ENCODE measurements at places on chromosomes 12 and 14.

GRCh38 chr14:77529963-77530362 lies 31.3 kb upstream of the ISM2 start:
- DNase-seq: no peak

DNA sequence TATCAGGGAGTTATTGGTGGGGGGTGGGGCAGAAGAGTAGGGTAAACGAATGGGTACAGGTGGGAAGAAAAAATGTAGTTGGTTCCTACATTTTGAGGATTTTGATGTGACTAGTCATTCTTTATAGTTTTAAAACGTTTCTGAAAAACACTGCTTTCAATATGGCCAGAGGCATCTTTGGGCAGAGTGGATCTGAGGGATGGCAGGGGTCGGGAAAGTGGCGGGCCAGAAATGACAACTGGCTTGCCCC lies 527 bp upstream of the ATP23 start:
- no peak for DNase-seq

- no peak for DNase-seq
Measured at GRCh38 chr12:109052097-109052413, 321 bp upstream of the USP30 start.

GRCh38 chr12:24561882-24562770 lies 386.8 kb downstream of the BCAT1 start:
- no peak for DNase-seq

GRCh38 chr12:76544601-76545261 lies 14.8 kb downstream of the OSBPL8 start:
- no peak for DNase-seq

GRCh38 chr14:76219873-76220272 lies 68.2 kb downstream of the GPATCH2L start:
- DNase-seq: no peak

DNA sequence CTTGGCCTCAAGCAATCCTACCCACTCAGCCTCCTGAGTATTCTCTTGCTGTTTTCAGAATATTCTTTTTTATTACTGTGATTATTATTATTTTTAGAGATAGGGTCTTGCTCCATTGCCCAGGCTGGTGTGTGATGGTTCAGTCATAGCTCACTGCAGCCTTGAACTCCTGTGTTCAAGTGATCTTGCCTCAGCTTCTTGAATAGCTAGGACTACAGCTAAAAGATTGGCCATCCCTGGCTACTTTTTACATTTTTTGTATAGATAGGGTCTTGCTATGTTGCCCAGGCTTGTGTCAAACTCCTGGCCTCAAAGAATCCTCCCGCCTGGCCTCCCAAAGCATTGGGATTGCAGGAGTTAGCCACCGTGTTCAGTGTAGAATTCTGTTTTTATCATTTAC lies 73.3 kb downstream of the ERC1 start:
- no peak for DNase-seq

- peak; percentile 11 for DNase-seq
Measured at GRCh38 chr14:71324767-71325272, 417.6 kb downstream of the PCNX1 start.

- DNase-seq: no peak
Measured at GRCh38 chr12:11882301-11883019, 188.3 kb upstream of the BCL2L14 start.

GRCh38 chr14:64463873-64464272 lies 1.4 kb upstream of the AKAP5 start:
- DNase-seq: no peak

DNA sequence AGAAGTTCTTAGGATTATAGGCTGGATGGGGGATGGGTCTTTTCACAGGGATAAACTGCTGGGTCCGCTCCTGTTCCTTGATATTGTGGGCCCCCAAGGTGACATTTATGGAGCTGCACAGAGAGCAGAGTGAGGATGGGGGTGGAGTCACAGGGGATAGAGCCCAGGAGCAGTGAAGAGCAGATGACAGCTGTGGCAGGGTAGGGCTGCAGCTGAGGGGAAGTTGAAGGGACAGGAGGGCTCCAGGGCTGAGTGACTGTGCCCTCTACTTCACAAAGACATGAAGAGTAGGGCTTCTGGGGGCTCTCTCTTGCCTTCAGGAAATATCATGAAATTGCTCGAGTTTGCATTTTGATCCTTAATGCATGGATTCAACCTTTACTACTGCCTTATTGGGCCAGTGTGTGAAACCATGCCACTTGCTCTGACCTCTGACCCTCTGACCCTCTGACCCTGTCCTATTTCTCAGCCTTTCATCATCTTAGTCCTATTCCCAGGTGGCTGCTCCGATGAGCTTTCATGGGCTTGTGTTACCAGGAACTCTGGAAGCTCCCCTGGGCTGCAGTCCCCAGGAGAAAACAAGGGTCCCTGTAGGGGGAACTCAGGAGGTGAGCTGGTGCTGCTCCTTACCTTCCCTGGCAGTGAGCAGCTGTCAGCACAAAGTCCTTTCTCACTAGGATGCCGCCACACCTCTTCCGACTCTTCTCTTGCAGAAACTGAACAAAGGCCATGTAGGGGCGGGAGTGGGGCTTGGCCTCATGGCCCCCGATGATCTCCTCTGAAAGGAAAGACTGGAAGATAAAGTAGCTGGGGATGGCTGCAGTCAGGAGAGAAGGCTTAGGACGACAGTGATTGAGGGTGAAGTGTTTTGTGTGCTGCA lies 1.6 kb downstream of the GZMH start:
- DNase-seq: no peak

DNA sequence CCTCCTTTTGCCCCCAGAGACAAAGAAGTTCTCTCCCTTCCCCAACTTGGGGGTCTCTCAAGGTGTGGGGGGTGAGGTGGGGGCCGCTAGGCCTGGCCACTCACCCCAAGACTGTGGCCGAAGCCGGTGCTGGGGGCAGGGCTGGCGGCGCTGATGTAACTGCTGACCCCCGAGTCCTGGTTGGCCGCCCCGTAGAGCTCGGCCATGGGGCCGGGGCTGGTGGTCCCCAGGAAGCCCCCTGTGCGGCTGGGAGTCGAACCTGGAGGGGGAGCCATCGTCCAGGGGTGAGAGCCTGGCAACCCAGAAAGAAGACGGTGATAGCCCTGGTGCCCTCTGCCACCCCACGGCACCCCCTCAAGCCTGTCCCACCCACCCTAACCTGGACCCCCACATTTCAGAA lies 18.5 kb upstream of the PLA2G1B start:
- no peak for DNase-seq

DNA sequence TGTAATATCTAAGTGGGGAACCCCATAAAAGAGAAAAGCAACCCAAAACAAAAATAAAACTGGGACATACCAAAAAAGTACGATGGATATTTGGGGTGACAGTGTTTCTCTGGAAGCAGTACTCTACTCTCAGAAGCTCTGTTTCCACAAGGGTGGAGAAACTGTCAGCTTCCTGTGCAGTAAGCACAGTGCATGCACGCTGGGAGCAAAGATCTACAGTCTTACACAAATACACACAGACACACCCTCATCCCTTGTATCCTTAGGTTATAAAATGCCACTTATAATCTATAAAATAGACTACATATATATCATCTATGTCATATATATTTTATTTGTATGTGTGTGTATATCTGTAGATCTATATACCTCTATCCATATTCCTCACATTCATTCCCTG lies 225.8 kb upstream of the SOX5 start:
- no peak for DNase-seq

DNA sequence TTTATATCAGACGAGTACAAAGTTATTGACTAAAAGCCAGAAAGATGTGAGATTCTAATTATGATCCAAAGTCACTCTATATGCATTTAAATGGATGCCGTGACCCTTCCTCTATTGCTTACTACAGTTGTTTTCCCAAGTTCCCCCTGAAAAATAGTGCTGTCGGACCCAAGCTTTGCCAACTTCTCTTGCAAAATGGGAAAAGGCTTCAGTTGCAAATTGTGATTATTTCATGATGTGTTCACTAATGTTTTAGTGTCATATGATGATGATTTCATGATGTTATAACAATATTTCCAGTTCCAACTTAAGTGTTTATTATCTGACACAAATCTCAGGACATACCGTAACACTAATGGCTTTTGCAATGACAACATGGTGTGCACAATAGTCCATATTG lies 534.6 kb upstream of the ATP2B1 start:
- DNase-seq: no peak

DNA sequence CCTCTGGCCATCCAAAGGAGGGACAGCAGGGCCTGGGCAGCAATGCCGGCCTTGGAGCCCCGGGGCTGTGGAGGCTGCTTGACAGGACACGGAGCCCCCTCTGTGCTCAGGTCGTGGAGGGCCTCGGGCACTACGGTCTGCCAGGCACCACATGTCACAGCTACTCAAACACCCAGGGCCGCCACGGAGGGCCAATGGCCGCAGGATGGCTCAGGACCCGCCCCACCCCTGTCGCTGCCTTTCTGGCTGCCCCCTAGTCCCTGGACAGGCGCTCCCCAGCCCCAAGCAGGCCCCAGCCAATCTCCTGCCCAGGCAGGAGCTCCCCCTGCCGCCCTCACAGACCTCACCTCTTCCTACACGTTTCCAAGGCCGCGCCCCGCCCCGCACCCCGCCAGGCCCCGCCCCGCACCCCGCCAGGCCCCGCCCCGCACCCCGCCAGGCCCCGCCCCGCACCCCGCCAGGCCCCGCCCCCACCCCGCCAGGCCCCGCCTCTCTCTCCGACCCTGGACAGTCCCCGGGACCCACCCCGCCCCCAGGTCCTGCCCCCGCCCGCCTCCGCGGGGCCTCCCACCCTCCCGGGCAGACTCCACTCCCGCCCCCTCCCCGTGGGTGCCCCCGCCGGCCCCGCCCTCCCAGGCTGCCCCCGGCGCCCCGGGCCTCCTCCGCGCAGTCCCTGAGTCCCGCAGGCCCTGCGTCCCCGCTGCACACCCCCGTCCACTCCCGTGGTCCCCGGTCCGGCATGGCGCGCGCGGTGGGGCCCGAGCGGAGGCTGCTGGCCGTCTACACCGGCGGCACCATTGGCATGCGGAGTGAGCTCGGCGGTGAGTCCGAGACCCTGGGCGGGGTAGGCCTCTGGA lies at the start of gene ASPG:
TSS of gene ASPG (plus strand) at position 669 of the 857 bp plus-strand sequence. CDS start at position 740, 71 bp downstream.
- DNase-seq: no peak

GRCh38 chr12:53053218-53054111 lies 3.6 kb downstream of the TNS2 start:
- DNase-seq: peak; percentile 59

DNA sequence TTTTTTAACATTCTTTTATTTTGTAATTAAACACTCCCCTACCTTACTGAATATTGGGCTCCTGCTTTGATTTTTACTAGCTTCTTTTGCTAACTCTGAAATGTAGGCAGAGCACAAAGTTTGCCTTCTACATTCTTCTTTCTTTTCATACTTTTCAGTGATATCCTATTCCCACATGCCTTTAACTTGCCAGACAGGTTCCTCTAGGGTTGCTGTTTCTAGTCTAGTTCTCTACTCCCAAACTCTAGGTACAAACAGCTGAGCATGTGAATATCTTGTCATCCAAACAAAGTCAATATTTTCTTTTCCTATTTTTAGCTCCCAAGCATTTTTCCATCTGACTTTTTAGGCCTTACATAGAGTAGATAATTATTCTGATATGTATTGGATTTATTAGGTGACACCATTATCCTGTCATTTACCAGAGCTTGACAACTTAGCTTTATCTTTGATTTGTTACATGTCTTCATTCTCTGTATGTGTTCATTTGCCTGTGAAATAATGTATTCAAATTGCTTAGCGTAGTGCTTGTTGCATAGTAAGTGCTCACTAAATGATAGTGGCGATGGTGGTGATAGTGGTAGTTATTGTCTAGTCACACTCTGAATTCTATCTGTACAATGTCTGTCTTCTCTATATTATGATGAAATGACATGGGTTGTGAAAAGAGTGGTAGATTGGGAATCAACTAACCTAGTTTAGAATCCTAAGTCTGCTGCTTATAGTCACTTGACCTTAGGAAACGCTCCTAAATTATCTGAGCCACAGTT lies 73.6 kb upstream of the DNM1L start:
- DNase-seq: no peak

DNA sequence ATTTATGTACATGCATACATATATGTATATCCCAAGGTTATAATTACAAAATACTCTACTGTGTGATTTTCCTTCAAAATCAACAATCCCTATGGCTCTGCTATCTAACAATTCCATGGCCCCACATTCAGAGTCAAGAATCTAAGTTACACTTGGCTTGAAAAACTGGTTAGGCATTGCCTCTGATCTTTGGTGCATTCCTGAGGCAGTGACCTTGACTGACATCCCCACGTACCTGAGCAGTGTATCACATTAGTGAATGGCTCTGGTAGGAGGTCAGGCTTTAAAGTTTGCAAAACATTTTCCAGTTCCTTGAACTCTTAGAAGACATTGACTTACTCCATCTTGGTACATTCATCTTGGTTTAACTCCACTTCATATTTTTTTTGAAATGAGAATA lies 8.5 kb upstream of the STON2 start:
- no peak for DNase-seq

DNA sequence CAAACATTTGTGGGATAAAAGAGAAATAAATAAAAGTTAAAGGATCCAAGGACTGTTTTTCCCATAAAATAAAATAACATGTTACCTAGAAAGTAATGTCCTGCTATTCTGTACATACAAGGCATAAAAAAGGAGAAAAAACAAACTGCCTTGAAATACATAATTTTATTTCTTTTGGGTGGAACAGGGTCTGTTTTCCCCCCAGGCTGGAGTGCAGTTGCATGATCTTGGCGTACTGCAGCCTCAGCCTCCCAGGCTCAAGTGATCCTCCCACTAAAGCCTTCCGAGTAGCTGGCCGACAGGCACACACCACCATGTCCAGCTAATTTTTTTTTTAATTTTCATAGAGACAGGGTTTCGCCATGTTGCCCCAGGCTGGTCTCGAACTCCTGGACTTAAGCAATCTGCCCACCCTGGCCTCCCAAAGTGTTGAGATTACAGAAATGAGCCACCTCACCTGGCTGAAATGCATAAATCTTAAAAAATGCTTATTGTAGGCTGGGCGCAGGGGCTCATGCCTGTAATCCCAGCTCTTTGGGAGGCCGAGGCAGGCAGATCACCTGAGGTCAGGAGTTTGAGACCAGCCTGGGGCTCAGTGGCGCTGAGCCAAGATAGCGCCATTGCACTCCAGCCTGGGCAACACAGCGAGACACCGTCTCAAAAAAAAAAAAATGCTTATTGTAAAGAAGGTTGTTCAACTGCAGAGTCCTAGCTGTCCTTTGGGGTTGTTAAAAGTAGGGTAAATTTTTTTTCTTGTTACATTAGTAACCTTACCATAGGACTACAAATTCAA lies 4.1 kb upstream of the TUBA1C start:
- DNase-seq: no peak

DNA sequence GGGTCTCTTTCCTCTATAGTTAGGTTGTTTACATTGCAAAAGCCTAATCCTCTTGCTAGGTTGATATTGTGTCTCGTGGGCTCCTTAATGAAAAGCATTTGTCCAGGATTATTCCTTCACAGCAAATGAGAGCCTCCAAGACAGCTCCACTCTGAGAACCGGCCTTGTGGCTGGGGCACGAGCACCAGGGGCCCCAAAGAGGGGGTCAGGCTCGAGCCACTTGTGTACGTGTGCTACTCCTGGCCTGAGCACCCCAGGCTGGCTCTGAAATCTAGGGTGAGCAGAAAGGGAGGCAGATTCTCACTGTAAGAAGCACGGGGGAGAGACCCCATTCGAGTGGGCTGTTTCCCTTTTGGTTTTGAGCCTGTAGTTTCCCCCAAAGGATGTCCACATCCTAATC lies 45.0 kb upstream of the FZD10 start:
- DNase-seq: no peak

Measured in T-helper 9 cell (primary cell).